Mesothelial cell of epicardium (in vitro differentiated cells): ENCODE measurements at places on chromosomes 7 and 10.

GRCh38 chr7:39183796-39184195 is 206.1 kb downstream of the POU6F2 start:
- DNase-seq, result no peak

- no peak for DNase-seq
Measured at GRCh38 chr10:5360318-5360915, 4.3 kb upstream of the UCN3 start.

DNA sequence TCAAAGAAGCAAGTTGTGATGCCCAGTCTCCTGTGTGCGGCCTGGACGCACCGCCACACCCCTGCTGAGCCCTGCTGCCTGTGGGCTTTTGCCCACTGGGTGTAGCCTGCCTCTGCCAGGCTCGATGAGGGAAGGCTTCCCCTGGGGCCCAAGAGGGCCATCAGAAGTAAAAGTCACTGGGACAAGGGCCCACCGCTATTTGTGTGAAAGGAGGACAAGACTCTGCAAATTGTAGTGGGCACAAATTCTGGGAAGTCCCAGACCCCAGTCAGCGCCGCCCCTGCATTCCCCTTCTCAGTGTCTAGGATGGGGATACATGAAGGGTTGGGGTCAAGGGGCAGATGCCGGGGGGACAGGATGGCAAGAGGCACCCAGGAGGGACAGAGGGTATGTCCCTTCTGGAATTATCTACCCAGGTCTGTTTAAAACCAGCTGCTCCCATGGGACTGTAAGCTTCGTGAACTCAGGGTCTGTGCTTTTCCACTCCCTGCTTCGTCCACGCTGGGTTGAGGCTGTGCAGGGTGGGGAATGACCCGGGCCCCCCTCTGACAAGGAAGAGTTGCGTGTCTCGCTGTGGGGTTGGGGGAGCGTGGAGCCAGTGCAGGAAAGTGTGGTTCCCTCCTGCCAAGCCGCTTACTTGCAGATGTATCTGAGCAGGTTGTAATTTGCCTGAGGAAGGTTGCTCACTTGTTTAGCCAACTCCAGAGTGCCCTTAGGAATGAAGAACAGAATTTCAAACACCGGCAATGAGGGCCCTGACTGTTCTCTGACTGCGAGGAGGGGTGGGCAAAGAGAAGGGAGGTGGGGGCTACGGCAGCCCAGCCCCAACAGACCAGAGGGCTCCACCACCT is 147.2 kb downstream of the MAPK8 start:
- DNase-seq, result no peak

- no peak for DNase-seq
Measured at GRCh38 chr7:158411232-158411950, 176.2 kb downstream of the PTPRN2 start.

DNA sequence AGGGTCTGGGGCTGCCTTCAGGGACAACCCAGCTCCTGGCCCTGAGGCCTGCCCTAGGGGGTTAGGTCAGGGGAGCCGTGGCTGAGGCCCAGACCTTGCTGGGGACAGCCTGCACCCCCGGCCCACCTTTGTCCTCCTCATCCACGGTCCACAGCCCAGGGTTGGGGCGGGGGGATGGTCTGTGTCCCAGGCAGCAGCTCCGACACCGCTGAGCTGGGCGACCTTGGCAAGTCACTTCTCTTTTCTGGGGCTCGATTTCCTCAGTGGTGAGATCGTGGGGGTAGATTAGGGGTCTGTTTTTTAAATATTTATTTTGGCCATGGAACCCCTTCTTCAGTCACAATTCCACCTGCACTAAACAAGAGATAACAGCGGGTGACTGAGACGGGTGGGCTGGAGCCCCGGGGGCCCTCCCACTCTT is 30.9 kb downstream of the DNAJB12 start:
- no peak for DNase-seq

DNA sequence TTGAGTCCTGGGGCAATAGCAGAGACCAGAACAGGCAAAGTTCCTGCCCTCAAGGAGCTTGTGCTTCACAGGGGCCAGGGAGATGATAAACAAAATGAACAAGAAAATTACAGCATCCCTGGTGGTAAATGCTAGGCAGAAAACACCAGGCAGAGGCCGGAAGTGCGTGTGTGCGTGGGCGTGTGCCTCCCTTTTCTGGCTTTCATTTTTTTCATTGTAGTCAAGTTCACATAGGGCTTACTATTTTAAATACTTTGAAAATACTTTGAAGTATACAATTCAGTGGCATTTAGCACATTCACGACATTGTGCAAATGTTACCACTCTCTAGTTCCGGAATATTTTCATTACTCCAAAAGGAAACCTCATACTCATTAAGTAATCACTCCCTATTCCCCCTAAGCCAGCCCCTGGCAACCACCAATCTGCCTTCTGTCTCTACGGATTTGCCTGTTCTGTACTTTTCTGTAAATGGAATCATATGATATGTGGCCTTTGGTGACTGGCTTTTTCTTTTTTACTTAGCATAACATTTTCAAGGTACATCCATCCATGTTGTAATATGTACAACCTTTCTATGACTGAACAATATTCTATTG is 88.1 kb upstream of the PDCD4 start:
- DNase-seq, result no peak

DNA sequence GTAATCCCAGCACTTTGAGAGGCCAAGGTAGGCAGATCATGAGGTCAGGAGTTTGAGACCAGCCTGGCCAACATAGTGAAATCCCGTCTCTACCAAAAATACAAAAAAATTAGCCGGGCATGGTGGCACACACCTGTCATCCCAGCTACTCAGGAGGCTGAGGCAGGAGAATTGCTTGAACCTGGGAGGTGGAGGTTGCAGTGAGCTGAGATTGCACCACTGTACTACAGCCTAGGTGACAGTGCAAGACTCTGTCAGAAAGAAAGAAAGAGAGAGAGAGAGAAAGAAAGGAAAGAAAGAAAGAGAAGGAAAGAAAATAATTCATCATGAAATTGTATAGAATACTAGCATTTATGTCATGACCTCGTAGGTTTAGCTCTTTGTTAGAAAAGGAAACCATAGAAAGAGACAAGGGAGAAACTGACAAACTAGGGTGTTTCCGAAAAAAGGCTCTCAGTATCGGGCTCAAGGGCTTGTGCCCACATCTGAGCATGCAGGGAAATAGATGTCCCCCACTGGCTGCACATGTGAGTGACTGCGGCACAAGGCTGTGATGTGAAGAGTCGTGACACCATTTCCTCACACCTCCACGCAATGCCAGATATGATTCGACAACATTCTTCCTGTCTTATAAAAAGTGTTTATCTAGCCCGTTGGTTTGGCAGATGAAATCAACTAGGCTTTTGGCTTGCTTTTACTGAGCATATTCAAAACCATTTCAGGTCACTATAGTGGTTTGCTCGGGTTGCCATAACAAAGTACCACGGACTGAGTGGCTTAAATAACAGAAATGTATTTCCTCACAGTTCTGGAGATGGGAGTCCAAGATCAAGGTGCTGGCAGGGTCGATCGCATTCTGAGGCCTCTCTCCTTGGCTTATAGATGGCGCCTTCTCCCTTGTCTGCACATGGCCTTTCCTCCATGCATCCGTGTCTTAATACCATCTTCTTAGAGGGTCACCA is 2.0 kb downstream of the SRGN start:
- DNase-seq, result no peak

- DNase-seq, result no peak
Measured at GRCh38 chr10:1363446-1364121, 307.4 kb downstream of the WDR37 start.

- no peak for DNase-seq
Measured at GRCh38 chr7:140304191-140304799, 94.0 kb downstream of the SLC37A3 start.

- no peak for DNase-seq
Measured at GRCh38 chr7:365593-365992, 75.6 kb downstream of the FOXL3 start.

- no peak for DNase-seq
Measured at GRCh38 chr7:69817121-69817520, 218.8 kb downstream of the AUTS2 start.

DNA sequence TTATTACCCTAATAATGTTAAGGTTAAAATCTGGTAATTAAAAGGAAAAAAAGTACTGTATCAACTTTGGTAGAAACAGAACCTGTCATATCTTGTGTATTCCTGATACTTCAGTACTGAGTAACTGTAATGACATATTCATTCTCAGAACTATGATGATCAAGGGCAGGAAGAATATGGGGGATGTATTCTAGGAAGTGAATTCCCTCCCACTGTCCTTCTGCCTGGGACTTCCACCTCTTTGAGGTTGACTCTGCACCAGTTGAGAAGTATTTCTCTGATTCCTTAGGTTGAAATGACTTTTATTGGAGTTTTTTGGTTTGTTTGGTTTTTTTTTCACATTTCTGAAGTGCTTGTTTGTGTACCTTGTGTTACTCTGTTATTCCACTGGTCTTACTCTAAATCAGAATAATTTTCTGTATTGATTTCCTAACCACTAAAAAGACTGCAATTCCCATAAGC is 36.9 kb downstream of the WASL start:
- DNase-seq, result no peak

DNA sequence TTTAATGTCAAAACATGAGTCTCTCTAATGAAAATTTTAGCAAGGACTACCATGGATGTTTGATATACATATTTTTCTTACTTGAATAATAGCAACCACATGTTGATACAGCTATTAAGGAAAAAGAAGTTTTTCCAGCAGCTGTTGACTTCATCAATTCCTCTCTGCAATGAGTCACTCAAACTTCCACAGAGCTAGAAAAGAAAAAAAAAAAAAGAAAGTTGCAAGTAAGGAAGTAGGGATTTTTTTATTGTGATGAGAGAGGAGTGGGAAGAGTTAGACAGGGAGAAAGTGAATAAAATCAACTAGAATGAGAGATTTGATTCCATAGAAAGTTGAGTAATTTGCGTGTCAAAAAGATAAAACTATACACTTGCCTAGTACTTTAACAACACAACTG is 46.2 kb downstream of the CAV1 start:
- no peak for DNase-seq

DNA sequence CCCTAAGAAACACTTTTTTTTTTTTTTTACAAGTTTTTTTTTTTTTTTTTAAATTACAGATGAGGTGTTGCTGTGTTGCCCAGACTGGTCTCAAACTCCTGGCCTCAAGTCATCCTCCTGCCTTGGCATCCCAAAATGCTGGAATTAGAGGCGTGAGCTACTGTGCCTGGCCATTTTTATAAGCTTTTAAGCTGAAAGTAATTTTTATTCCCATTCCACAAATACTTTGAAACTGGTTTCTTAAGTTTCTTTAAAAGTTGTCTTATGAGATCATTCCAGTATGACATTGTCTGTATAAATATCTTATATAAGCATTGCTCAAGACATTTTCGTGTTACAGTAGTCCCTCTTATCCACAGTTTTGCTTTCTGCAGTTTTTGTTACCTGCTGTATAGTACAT is 61.4 kb upstream of the CYP26C1 start:
- no peak for DNase-seq

GRCh38 chr10:127702271-127702670 is 34.7 kb upstream of the FOXI2 start:
- no peak for DNase-seq

GRCh38 chr7:44976040-44976745 is 2.6 kb downstream of the MYO1G start:
- no peak for DNase-seq

DNA sequence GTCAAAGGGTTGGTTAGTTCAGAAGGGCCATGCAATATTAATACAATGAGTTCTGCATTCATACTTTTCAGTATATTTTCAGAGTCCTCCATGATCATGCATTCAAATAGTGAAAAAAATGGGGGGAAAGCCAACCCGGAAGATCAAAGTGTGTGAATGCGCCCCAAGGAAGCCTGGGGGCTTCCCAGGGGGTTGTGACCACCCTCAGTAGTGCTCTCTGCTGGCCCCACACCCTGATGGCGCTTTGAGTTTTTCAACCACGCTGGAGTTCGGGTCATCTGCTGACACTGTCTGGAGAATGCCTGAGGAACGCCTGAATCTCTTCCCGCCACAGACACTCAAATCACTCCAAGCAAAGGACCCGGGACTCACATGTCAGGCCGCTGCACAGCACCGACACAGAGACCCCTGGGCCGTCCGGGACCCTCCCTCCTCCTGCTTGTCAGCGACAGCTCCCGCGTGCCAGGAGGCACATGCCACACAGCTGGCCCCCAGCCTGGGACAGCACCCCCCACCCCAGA is 1.0 kb downstream of the TNS3 start:
- DNase-seq, result no peak

- DNase-seq, result no peak
Measured at GRCh38 chr10:101303087-101303703, 50.8 kb upstream of the BTRC start.

GRCh38 chr10:55237462-55237861 is 436.4 kb upstream of the PCDH15 start:
- DNase-seq, result no peak

GRCh38 chr10:29486433-29486832 is 148.3 kb downstream of the SVIL start:
- DNase-seq, result no peak

- no peak for DNase-seq
Measured at GRCh38 chr7:127904670-127904985, 126.6 kb downstream of the LRRC4 start.

DNA sequence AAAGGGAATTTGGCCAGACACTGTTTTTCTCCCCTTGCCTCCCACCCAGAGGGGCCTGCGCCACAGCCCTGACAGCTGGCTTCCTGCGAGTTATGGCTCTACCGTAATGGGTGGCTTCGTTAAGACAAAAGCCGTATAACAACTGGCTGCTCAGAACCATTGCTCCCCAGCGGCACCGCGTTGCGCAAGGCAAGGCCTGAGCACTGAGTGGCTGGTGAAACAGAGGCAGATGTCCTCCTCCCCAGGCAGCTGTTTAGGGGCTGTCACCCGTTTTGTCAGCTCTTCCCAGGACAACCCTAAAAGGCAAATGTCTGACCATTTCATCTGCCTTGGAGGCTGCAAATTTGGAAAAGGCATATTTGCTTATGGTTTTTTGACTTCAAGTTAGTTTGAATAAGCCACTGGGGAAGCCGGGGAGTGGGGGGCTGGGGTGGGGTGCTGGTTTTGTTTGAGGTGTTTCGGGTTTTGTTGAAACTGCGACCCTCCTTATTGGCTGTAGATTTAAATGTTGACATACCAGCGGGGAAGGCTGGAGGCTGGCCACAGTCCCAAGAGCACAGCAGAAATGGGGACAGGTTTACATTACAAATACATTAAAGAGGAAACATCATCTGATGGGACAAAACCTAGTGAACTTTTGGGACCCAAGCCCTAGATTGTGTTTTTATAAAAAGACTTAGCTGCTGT is 681 bp upstream of the SPOCK2 start:
- no peak for DNase-seq

DNA sequence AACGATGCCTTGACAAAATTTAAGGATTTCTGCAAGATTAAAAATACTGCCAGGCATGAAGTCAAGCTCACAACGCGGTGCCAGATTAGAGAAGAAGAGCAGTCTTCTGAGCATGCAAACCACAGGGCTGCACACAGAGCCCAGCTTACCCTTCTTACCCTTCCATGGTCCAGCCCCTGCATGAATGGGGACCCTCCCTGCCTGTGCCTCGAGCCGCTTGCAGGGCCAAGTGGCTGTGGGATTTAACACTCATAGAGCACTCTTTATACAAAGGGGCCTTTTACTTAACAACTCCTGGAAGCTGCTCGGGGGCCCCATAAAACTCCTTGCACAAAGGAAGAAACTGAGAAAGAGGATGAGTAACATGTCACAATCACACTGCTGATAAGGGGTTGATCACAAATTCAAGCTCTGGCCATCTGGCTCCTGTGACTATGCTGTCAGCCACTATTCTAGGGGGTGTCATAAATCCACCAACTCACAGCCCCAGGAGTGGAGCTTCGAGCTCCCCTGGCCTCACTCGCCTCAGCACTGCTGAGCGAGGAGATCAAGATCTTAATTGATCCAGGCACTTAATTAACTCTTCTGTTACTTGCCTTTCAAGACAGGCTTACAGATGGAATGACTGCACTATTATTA is 514.8 kb downstream of the TNS3 start:
- DNase-seq, result no peak
